ENCODE measurements at places on chromosomes 16 and 17.

- no peak for DNase-seq
Measured at GRCh38 chr17:16197276-16197675, 18.1 kb downstream of the NCOR1 start.

DNA sequence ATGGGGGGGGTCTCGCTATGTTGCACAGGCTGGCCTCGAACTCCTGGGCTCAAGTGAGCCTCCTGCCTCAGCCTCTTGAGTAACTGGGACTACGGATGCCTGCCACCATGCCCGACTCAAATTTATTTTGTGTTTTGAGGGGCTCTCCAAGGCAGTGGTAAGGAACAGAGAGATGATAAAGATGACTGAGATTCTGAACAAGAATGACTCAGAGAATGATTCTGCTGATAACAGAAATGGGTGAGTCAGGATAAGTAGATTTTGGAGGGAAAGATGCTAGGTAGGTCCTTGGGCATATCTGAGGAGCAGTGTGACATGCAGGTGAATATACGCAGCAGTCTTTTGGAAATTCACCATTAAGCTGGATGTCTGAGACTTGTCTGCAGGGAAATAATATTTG is 2.6 kb downstream of the TMEM220 start:
- DNase-seq, result no peak

DNA sequence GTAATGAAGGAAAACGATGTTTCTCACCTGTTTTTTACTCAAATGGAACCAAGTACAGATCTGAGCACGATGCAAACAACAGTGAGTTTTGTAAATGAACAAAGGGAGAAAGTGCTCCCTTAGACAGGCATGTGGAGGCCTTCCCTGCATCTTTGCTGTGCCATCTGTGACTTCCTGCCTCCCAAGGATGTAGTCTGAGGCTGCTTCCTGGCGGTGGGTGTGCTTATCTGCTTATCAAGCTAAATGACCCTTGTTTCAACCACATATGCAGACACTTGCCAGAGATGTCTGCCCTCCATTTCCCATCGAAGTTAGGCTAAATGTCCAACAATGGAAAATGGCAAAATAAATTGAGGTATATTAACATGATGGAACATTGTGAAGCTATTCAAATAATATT is 34.6 kb downstream of the RGS9 start:
- DNase-seq, result no peak

DNA sequence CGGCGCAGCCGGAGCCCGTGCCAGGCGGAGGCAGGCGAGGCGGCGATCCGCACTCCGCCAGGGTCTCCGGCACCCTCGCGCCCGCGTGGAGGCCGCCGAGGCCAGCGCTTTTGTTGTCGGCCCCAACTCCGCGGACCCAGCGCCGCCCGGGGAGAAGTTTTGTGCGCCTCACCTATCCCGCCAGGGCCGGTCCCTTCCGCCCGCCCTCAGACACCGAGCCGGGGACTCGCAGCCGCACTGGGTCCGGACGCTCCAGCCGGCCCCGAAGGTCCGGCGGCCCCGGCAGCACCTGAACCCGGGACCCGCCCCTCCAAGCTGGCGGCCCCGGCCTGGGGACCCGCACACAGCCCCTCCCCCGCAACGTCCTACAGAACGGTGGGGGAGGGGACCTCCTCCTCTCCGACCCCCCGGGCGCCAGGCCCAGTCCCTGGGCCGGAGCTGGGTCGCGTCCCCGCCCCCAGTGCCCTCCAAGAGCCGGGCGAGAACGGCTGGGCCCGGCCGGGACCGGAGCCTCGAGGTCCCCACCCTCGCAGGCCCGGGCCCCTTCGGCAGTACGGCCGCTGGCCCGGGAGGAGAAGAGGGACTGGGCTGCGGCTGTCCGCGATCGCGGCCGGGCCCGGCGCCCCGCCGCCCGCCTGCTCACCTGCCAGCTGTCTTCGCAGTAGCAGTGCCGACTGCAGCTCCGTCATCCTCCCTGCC is 698 bp downstream of the UBE2G1 start:
- DNase-seq, result peak; percentile 29

DNA sequence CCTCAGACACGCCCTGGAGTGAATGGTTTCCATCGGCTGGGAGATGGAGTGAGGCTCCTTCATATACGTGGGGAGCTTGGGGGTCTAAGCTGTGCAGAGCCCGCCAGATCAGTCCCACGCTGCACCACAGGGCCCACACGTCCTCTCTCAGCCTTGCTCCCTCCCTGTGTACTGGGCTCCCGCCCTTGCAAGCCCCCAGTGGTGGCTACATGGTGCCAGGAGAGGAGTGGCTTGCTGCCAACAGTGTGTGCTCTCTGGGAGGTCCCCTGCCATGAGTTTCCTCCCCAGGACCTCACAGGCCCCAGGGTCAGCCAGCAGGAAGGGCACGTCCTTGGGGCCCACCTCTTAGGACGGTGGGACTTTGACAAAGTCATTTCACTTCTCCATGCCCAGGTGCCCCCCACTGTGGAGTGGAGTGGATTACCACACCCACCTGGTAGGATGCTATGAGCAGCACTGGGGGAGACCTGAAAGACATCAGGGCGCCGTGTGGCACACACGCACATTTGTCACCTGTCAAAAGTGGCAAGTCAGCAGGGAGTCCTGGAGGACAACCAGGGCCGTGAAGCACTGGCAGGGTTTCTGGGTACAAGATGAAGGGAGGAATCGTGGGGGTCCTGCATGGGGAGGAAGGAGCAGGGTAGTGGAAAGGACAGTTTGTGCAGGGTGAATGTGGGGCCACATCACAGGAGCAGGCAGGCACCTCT is 13.7 kb downstream of the SLC5A10 start:
- no peak for DNase-seq

- no peak for DNase-seq
Measured at GRCh38 chr16:46986896-46987295, 13.4 kb upstream of the DNAJA2 start.

- no peak for DNase-seq
Measured at GRCh38 chr17:51028176-51028863, 92.3 kb downstream of the SPAG9 start.

DNA sequence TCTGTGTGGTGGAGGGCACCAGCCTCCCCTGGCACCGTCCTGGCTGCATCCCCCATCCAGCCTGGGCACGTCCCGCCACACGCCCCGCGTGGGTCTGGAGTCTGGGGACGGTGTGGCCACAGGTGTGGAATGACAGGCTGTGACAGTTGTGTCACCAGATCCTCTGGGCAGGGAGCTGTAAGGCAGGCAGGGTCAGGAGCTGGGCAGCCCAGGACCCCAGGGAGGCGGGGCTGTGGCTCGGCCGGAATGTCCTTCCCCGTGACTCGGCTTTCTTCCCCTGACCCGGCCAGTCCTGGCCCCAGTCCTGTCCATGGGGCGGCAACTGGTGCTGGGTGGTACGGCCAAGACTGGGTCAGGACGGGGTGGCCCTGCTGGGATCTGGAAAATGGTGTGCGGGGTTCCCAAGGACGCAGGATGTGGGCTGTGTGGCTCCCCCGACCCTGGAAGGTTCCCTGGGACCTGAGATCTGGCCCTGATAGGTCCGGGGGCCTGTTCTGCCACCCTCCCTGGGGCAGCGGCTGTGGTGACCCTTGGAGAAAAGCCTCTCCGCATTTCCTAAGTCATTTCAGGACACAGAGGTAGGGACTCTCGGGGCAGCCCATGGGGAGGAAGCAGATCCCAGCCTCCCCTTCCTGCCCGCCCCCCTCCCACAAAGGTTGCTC is 3.3 kb upstream of the SLC16A3 start:
- no peak for DNase-seq

GRCh38 chr16:81755915-81756614 is 23.0 kb upstream of the PLCG2 start:
- DNase-seq, result no peak

DNA sequence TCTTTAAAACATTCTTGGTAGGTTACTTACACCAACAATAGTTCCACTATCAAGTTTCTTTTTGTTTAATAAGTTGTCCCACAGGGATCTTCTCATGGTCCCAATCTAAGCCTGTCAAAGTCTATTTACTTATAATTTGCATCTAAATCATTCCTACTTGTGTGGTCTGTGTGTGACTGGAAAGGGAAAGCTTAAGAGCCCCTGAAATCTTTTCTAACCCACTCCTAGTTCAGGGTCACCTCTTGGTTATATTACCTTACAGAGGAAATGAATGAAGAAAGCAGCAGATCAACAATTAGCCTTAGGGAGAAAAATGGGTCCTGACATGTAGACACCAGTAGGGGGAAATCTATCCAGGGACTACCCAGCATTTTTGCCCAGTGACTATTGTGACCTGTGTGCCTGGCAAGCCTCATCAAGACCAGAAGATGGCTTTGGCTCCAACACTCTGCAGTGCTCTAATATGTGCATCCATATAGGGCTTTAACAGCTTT is 110.4 kb upstream of the HAS3 start:
- no peak for DNase-seq

- no peak for DNase-seq
Measured at GRCh38 chr16:11370084-11370931, 25.0 kb downstream of the RMI2 start.

DNA sequence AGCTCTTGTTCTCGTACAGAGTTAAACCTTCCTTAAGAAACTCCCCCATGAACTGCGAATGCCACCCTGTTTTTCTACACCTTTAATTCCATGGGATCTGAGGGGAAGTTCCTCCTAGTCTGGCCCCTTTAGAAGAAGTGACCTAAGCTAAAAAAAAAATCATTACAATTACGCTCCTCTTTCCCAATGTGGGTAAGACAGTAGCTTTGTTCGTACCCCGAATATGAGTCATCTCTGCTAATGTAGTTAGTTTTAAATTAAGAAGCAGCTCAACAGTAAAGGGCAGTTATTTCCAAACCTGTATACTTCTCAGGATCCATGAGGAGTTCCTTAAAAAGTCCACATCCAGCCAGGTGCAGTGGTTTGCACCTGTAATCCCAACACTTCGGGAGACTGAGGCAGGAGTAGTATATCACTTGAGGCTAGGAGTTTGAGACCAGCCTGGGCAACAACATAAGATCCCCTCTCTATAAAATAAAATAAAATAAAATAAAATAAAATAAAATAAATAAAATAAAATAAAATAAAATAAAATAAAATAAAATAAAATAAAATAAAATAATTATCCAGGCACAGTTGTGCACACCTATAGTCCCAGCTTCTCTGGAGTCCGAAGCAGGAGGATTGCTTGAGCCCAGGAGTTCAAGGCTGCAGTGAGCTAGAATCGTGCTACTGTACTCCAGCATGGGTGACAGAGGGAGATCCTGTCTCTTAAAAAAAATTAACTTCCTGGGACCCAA is 26.1 kb downstream of the RCVRN start:
- no peak for DNase-seq

- no peak for DNase-seq
Measured at GRCh38 chr17:66309793-66310192, 7.4 kb downstream of the PRKCA start.

- DNase-seq, result peak; percentile 9
Measured at GRCh38 chr17:51819341-51820219, 338.9 kb downstream of the CA10 start.

DNA sequence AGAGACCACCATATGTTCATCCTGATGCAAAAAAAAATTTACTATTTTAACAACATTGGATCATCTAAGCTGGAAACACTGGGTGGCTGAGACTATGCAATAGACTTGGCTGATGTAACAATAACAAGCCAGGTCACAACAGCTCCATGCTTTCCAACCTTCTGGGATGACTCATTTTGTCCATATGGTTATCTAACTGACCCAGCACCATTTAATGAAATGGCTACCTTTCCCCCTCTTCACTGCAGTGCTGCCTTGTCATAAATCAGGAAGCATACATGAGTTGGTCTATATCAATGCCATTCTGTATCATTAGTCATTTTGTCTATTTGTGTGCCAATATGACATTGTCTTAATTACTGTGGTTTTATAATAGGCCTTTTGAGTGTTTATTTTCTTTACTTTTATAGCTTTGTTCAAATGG is 217.6 kb upstream of the KCNJ16 start:
- DNase-seq, result no peak

DNA sequence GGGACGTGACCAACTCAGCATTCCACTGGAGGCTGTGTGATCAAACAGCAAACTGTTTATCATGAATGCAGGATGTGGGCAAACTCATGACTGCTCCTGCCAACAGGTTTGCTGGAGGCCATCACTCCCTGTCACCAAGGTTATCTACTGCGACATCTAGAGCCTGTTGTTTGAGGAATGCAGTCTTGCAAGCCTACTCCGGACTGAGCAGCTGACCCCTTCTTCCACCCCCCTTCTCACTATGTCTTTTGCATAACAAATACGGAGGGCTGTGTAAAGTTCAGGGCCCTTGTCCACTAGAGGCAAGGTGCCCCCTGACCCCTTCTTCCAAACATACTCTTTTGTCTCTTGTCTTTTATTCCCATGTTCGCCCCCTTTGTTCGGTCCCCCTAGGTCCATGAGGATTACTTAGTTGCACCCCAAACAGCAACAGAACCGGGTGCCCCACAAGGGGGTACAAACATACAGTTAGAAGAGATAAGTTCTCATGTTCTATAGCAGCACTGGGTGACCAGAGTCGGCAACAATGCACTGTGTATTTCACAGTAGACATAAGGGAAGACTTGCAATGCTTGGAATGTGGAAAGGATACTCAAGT is 28.7 kb downstream of the MEAK7 start:
- no peak for DNase-seq

GRCh38 chr17:71446645-71447437 is 674.0 kb upstream of the SOX9 start:
- DNase-seq, result no peak

DNA sequence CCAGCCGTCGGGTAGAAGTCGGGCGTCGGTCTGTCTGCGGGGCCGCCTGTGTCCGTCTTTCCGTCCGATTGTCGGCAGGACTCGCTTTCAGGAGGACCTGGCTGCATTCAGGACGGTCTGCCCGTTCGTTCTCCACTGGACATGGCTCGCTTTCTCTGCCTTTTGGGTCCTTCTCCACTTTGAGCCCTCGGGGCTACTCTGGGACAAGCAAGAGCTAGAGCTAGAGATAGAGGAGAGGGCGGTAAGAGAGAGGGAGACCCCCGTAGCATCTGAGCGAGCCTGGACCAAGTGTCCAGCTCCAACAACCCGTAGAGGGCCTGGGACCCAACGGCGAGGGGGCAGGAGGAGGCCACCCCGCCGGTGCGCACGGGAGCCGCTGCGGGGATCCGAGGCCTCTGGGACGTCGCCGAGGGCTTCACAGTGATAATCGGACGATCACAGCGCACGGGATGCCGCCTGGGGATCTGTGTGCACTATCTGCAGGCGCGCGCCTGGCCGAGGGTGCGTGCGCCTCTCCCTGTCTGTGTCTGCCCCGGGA is 4.5 kb downstream of the TBX4 start:
- DNase-seq, result no peak

- no peak for DNase-seq
Measured at GRCh38 chr17:62687997-62688396, 60.5 kb downstream of the MRC2 start.

GRCh38 chr17:62802561-62803205 is 5.4 kb downstream of the MARCHF10 start:
- DNase-seq, result no peak

DNA sequence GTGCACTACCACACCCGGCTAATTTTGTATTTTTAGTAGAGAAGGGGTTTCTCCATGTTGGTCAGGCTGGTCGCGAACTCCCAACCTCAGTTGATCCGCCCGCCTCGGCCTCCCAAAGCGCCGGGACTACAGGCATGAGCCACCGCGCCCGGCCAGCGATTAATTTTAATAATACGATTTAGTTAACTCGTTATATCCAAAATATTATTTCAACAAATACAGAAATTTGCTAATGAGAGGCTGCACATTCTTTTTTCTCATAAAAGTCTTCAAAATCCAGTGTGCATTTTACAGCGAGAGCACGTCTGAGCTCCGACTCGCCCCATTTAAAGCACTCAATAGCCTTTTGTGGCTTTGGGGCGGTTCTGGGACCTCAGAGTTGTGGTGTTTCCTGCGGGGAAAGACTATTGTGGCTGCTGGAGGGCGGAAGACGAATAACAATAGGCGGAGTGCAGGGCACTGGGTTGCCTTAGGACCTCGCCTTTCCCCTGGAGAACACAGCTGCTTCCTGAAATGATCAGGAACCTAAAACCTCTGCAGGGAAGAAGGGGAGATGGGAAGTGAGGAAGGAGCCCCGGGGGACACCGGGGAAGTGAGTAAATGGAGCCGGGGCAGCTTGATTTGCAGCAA is 2.9 kb upstream of the ZSCAN10 start:
- DNase-seq, result no peak

Measured in MM.1S (cell line).